NAMALWA (cell line): ENCODE measurements at places on chromosomes 11 and 22.
A peak's percentile ranks its signal among the peaks of the same experiment; 100 is the strongest.

DNA sequence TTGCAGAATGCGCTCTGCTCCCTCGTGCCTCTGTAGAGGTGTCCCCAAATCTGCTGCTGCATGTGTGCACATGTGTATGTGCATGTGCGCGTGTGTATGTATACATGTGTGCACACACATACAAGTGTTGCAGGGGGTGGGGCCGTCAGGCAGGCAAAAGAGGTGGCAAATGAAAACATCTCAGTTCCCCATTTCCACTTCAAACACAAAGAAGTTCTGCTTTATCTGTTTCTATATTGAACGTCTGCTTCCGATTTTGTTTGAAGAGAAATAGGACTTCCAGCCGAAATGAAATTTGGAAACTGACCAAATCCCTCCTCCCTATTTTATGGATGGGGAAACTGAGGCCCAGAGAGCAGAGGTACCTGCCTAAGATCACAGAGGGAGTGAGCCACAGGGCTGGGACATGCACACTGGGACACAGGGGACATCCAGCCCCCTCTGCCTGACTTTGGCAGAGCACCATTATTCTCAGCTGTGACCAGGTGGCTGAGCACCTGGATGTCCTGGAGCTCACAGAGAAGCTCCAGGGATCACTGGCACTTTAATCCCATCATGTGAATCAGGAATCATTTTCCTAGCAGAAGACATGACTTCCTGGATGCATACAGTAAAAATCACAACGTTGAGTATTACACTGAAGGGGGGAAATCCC, 41.2 kb upstream of the ALX4 start:
- DNase-seq = peak; percentile 48

DNA sequence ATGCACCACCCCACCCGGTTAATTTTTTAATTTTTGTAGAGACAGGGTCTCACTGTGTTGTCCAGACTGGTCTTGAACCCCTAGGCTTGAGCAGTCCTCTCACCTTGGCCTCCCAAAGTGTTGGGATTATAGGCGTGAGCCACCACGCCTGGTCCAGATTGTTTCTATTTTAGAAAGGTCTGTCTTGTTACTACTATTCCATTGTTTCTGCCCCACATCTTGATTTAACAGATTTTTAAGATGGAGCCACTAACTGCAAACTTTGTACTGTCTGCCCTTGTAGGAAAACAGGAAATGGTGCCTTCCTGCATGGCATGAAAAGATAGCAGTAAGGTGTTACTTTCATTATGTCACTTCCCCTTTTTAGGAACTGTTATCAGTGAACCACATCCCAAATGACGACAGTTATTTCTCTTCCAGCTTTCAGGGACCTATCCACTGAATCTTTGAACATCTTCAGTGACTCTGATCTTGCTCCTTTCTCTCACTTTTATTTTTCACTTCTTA, 23.2 kb downstream of the TAF1D start:
- DNase-seq = peak; percentile 77

- no peak for DNase-seq
These were observed 29.8 kb upstream of the PPP6R3 start for GRCh38 chr11:68430801-68431200.

GRCh38 chr11:30504468-30504867, 81.7 kb downstream of the MPPED2 start:
- DNase-seq = no peak

GRCh38 chr11:7600205-7600775, 73.0 kb downstream of the CYB5R2 start:
- no peak for DNase-seq
